Cortex of kidney (tissue), 1 donor: ENCODE measurements at places on chromosomes 7 and 10.

DNA sequence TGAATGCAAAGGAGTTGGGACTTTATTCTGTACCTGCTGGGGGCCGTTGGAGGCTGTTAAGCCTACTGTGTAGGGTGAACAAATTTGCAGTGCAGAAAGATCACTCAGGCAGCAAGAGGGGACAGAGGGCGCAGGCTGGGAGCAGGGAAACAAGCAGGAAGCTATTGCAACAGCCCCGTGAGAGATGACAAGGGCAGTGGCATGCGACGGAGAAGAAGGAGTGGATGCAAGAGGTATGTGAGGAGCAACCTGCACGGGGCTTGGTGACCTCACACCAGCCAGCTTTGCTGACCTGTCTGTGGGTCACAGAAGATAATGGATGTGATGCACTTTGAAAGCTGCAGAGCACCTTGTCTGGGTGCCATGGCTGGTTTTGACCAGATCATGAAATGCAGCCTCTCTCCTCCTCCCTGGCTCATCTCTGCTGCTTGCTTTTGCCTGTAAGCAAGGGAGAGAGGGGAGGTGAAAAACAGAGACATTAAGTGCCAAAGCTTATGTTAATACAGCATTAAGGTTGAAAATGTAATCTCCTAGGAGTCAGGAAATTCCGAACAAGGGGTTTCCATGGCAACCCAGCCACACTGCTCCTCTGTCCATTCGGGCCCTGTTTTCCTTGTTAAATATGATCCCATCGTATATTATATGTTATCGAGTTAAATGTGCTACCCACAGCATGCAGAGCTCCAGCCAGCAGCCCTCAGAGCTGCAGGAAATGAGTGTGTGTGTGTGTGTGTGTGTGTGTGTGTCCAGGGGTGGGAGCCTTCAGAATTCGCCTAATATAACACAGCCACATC is 314.3 kb upstream of the ZMIZ1 start:
- no peak for DNase-seq

DNA sequence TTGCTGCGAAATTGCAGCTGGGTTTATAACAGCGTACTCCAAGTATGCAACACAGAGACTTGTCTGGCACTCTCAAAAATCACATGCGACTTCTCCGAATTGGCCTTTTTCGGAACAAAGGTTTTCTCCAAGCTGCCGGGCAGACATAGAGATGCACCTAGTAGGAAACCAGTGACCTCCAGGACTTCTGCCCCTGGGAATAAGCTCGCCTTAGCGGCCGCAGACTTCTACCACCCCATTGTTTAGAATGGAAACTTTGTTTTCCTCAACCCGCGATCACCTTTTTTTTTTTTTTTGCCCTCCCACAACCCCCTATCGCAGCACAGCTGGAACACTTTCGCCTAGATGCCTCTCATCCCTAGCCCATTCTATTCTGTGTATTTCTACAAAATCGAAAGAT is 4.9 kb upstream of the HOXA10 start:
- DNase-seq, result no peak

DNA sequence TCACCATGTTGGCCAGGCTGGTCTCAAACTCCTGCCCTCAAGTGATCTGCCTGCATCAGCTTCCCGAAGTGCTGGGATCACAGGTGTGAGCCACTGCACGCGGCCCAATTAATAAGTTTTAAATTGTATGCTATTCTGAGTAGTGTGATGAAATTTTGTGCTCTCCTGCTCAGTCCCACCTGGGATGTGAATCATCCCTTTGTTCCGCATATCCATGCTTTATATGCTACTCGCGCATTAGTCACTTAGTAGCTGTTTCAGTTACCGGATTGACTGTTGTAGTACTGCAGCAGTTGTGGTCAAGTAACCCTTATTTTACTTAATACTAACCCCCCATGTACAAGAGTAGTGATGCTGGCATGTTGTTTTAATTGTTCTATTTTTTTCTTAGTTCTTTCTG is 47.3 kb upstream of the OIT3 start:
- no peak for DNase-seq

- DNase-seq, result no peak
Measured at GRCh38 chr10:43986374-43986773, 337.7 kb upstream of the ZNF32 start.

DNA sequence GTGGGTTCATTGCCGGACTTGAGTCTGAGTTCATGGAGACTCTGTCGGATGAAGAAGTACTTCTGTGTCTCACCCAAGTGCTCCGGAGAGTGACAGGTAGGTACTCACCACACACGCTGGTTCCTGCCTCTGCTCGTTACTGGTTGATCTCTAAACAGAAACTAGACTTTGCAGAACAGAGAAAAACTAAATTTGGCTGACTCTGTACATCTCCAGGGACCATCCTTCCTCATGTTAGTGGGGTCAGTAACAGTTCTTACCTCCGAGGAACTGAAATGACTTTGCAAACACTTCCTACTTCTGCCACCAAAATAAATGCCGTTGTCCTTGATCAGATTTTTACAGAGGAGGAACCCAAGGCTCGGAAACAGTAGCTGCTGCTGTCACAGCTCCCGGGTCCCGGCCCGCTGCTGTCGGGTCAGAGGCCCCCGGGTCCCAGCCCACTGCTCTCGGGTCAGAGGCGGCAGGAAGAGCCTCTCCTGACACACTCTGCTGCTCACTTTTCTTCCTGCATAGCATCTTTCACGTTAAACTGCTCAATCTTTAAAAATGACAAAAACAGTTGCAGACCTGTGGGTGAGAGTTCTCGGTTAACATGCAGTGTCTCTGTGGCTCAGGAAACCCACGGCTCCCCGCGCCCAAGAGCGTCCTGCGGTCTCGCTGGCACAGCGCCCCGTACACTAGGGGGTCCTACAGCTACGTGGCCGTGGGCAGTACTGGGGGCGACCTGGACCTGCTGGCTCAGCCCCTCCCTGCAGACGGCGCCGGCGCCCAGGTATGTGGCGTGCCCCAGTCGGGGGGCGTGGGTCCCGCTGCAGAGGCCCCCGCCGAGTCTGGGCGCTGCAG is 4.8 kb upstream of the MTG1 start:
- DNase-seq, result no peak

DNA sequence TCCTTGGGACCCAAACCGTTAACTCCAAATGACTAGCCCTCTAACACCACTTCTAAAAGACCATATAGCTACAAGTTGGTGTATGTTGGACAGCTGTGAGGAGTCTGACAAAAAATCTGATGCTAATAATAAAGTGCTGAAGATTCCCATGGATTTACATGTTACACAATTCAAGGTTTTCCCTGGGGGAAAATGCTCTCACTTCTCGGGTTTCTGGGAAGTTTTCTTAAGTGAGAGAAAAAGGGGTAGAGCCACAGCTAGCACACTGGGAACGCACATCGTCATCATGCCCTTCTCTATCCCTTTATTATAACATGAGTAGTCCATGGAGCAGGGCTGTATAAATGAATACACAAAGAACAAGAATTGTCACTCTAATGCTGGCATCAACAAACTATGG is 162.1 kb downstream of the CHCHD3 start:
- DNase-seq, result no peak
